ENCODE measurements at places on chromosomes 7 and 10. TPM values are rescaled to one million over a fixed set of nuclear protein-coding genes. Genes with fewer than 3 reads are reported as not detected.

GRCh38 chr10:58608351-58608750, 95.7 kb downstream of the BICC1 start:
- DNase-seq, result no peak

GRCh38 chr10:13425397-13425796, 77.3 kb upstream of the SEPHS1 start:
- DNase-seq, result no peak

GRCh38 chr7:28725045-28725642, 233.0 kb downstream of the TRIL start:
- no peak for DNase-seq

DNA sequence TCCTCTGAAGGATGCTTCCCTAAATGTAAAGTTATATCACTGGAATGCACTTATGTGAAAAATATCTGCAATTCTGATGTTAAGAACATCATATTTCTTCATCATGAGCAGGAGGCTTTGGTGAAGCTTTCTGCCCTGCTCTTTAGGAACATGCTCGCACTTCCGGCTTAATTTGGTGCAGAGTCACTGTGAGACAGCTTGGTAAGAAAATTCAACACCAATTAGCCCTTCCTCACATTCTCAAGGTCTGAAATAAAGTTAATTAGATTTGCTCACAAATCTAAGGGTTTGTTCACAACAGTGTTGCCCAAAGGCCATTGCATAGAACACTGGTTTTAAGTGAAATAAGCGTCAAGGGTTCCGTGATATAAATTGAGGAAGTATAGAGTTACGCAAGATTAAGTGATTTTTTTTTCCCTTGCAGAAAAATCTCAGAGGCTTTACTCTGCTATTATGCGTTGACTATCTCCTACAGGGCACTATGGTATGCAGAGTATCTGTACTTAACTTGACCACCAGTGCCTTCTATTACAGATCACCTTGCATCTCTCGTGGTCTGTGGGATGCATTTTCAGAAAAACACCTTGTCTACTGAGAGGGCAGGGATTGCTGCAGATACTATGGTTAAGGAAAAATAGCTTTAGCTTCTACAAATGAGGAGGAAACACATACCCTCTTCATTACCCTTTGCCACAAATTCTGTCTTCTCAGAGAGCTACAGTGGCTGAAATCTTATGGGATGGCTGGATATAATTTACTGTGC, 953.9 kb downstream of the TYW1 start:
- DNase-seq, result no peak

DNA sequence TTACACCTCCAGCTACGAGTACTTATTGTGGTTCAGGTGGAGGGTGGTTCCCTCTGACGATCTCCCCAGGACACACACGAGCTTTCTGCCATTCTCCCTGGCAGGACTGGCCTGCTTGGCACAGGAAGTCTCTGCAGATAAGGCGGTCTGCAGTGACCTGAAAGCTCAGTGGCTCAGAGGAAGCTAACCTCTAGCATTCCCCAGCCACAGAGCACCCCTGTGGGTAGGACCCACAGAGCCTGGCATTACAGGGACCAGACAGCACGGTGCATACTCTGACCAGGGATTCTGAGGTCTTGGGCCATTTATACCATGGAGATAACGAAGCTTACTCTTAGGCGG, 1.9 kb upstream of the GPR146 start:
- no peak for DNase-seq

DNA sequence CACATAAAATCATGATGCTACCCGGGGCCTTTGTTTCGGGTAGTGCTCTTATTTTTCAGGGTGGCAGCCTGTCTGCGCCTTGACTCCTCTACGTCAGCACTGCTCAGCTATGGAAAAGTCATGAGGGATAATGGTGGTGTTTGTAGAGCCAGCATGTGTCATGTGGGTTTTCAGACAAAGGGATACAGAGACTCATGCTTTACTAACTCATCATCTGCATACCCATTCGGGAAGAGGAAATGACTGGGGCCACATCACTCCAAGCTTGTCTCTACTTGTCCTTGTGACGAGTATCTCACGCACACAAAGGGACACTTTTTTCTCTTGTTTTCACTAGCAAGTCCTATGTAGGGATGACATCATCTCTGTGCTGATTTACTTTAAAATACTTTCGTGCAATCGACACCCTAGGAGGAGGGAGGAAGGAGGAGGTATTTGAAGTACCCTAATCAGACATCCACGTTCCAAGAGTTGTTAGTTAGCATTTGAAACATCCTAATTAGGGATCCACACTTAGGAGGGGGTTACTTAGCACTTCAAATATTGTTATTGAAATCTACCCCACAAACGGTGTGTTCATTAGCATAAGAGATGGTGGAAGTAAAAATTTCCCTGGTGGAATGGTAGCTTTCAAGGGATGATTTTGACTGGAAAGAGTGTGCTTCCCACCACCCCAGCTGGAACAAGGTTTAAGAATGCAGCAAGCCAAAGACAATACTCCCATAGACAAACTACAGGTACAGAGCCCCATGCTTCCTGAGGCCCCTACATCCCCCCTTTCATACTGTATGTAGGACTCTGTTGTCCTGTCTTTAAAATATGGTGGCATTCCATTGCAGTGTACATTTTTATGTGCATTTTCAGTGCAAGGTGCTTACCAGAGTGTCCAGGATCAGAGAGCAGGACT, 52.0 kb downstream of the THNSL1 start:
- DNase-seq, result peak; percentile 11

DNA sequence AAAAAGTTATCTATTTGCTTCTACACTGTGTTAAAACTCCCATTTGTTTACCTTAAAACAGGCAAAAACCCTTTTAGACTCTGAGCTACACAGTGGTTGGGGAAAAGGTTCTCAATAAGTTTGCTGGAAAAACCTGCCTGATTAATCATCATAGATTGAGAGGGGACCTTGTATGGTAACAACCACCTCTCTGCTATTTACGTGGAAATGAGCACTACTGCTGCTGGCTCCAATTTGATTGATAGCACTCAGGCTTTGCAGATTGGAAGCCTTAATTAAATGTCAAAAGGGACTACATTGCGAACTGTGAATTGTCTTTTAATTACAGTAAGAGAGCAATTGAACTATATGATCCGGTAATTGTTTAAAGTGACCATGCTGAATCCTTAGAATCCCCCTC, 119.0 kb upstream of the IMMP2L start:
- DNase-seq, result no peak

- no peak for DNase-seq
Observed at GRCh38 chr10:80460399-80461207, 6.5 kb downstream of the TSPAN14 start.

DNA sequence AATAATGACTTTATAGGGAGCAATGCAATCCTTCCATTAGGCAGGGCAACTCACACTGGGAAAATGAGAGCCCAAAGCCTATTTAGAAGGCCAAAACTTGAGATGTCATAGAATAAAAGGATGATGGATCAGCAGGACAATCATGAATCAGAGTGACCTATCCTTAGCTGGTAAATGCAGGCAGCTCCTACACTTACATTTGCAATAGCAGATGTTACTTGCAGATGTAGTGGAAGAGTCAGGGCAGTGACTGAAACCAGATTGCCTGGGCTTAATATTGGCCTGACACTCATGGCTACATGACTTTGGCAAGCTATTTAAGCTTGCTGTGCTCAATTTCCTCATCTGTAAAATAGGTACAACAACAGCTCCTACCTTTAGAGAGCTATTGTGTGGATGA, 98.7 kb downstream of the PRTFDC1 start:
- DNase-seq, result no peak

DNA sequence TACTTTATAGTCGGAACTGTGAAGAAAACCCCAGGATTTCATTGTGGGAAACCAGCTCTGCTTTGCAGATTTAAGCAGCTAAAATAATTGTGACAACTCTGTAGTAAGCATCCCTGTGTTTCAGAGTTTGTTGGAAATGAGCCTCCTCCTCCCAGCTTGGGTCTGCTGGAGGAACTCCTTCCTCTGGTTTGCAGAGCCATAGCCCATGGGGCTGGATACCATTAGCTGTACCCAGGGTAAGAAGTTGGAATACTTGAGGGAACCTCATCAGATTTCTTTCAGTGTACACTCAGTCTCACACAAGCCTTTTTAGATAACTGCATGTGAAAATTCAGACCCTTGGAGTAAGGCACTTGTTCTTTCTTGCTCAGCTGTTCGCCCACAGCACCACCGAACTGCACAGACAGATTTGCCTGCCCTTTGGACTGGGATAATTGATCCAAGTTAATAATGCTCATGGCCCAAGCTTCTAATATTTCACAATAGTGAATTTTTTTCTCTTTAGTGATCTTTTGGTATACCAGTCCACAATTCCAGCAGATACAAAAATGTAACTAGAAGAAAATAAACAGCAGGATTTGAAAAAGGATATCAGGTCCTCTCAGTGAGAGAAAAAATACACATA, 467.4 kb upstream of the FZD8 start:
- DNase-seq, result no peak

DNA sequence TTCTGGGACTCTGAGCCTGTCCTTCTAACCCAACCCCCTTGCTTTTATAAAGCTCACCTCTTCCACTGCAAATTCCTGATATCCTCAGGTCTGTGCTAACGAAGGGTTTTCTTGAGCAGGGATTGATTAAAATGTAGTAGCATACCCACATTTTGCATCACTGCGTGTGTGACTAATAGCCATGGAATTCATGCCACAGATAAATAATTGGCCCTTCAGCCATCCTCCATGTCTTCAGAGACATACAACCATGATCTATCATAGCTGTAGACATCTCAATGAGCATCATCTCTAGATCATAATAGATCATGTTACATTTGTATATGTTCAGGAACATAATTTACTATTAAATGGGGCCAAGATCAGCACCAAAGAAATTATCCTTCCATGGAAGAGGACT, 990.3 kb downstream of the KCNMA1 start:
- no peak for DNase-seq

DNA sequence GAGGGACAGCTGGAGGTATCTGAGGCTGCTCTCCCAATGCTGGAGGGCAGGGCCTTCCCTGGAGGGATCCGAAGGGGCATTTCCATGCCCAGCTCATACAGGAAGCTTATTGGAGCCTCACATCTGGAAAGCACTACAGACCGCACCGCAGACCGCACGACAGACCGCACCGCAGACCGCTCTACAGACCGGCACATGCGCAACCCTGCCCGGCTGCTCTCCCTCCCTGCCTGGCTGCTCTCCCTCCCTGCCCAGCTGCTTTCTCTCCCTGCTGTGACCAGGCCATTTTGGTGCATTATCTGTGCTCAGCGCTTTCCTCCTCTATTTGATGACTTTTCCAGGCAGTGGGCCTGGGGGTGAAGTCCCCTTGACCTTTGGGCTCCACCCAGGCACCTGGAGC, 39.6 kb upstream of the EN2 start:
- no peak for DNase-seq

Gene TRIM74
- polyA plus RNA-seq, result 0.09 TPM

Gene POU6F2
- not detected for polyA plus RNA-seq
